ENCODE measurements at places on chromosomes 16 and 17.

DNA sequence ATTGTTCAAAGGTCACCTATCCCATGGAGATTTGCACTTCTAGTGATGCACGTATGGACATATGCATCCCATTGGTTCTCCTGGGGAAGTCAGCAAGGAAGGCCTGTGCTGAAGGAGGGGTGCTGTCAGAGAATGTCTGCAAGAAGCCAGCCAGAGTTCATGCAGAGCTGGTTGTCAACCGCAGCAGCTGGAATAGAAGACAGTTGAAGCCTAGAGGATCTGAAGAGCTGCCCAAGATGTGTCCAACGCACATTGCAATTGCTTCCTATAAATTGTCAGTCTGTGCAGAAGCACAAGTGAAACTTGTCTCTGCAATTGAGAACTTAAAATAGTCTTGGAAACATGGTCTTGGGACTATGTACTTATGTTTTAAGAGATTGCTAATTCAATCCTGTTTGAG is 82.1 kb upstream of the CNTNAP4 start:
- DNase-seq, result no peak

GRCh38 chr17:60163108-60163784 is 13.5 kb downstream of the CA4 start:
- no peak for DNase-seq

GRCh38 chr17:46270032-46270431 is 24.9 kb upstream of the LRRC37A start:
- DNase-seq, result no peak

GRCh38 chr17:53499277-53499676 is 323.4 kb upstream of the KIF2B start:
- no peak for DNase-seq

DNA sequence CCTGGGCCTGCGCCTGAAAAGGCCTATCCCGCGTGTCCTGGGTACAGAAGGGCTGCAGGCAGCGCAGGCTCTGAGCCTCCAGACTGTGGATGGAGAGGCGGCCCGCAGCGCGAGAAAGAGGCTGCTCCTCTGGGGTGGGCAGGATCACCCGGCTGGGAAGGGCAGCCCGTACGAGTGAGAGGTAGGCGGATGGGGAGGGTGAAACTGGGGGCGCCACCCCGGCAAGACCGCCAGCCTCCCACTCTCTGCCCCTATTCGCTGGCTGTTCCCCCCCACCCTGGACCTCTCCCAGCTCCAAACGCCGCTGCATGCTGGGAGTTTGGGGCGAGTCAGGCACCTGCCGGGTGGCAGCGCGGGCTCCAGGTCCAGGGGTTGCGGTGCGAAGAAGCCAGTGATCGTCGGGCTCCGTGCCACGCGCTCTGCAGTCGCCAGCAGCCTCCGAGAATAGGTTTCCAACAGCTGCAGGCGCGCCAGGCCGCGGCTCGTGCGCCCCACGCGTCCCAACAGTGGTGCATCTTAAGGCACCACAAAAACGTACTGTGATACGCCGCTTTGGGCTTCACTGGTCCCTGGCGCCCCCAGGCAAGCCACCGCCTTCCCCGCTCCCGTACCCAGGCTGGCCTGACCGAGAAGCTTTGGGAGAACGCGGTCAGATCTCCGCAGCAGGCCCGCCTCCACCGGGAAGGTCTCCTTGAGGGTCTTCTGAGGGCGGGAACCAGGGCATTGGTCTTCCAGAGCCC is 1.1 kb downstream of the NOXO1 start:
- no peak for DNase-seq

DNA sequence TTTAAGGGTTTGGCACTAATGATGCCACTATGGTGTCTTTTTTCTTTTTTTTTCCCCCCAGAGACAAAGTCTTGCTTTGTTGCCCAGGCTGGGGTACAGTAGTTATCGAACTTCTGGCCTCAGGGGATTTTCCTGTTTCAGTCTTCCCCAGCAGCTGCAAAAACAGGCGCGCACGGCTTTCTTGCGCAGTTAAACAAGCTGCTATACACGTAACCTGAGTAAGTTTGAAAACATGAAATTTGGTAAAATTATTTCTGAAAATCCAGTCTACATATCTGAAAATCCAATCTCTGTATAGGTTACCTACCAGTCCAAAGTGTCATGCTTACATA is 11.8 kb downstream of the TEX14 start:
- DNase-seq, result no peak
